ENCODE measurements at places on chromosomes 11 and 22. TPM values are rescaled to one million over a fixed set of nuclear protein-coding genes. Genes with fewer than 3 reads are reported as not detected.
A peak's percentile ranks its signal among the peaks of the same experiment; 100 is the strongest.

GRCh38 chr11:2151500-2152257 is 9.3 kb downstream of the INS start:
- DNase-seq = peak; percentile 83

- DNase-seq = peak; percentile 63
Observed at GRCh38 chr11:70456921-70457532, 58.7 kb downstream of the CTTN start.

GRCh38 chr22:17586831-17587440 is 23.6 kb downstream of the SLC25A18 start:
- no peak for DNase-seq

DNA sequence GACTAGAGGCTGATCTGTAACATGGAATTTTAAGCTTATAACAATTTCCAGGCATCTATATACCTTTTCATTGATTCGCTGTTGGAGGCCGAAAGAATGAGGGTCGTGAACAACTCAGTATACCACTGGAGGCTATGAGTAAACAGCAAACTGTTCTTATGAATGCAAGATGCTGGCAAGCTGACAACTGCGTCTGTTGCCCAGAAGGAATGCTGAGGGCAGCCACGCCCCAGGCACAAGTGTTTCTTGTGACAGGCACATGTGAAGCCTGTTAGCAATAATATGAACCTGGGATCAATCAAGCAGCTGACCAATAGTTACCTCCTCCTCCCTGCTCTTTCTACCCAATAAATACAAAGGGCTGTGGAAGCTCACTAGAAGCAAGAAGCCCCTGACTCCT is 15.3 kb downstream of the RTCB start:
- DNase-seq = no peak

GRCh38 chr11:2212411-2213251 is 41.0 kb upstream of the TH start:
- no peak for DNase-seq

OTOG gene
- not detected for total RNA-seq

DNA sequence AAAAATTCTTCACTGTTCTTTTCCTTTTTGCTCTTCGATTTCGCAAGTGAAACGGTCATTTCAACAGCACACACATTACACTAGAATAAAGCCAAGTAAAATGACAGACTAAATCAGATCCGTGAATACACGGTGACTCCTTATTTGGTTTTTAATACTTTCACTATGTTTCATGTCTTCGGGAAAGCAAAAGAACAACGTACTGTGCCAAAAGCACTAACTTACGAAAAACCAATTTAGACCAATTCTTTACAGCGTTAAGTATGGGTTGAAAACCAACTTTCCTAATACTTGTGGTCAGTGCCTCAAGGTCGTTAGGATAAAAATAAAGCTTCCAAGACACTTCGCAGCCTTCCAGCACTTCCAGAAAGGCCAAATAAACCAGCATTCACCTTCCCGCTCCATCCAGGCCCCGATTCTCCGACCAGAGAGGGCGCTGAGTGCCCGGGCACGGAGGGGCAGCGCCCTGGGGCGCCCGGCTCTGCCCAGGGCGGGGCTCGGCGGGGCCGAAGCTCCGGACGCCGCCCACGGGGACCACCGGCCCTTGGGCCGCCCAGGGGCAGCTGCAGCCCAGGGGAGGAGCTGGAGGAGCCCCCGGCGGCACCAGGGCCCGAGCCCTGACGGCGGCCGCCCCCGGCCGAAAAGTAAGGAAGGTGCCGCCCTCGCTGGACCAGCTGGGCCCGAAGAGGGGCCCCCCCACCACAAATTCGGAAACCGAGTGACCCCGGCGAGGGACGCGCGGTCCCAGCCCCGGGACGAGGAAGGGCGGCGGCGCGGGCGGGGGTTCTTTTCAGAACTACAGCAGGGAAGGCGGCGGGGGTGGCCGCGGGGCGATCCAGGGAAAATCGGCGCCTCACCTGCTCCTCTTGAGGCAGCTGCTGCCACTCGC is 499 bp downstream of the ATL3 start:
- DNase-seq = peak; percentile 69

- no peak for DNase-seq
Observed at GRCh38 chr11:116701297-116701801, 71.4 kb downstream of the BUD13 start.

GRCh38 chr22:39493759-39494158 is 8.3 kb upstream of the MIEF1 start:
- no peak for DNase-seq

KCNJ5 gene
- 0.14 TPM for total RNA-seq

DNA sequence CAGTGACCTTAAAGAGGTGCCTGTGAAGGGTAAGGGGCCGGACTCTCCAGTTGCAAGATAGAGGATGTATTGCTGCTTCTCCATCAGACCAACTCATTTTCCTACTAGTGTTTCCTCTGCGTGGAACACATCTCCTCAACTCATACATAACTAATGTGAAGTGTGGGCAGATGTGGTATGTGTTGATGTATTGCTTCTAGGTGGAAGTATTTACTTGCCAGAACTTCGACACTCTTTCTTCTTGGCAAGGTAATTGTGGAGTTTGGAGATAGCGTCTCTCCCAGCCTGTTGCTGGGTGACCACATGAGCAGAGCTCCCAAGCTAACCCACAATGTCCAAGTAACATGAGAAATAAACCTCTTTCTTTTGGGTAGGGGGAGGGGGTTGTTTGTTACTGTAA is 456.9 kb downstream of the DYNC2H1 start:
- DNase-seq = no peak

RAB36 gene
- total RNA-seq = 0.70 TPM

DNA sequence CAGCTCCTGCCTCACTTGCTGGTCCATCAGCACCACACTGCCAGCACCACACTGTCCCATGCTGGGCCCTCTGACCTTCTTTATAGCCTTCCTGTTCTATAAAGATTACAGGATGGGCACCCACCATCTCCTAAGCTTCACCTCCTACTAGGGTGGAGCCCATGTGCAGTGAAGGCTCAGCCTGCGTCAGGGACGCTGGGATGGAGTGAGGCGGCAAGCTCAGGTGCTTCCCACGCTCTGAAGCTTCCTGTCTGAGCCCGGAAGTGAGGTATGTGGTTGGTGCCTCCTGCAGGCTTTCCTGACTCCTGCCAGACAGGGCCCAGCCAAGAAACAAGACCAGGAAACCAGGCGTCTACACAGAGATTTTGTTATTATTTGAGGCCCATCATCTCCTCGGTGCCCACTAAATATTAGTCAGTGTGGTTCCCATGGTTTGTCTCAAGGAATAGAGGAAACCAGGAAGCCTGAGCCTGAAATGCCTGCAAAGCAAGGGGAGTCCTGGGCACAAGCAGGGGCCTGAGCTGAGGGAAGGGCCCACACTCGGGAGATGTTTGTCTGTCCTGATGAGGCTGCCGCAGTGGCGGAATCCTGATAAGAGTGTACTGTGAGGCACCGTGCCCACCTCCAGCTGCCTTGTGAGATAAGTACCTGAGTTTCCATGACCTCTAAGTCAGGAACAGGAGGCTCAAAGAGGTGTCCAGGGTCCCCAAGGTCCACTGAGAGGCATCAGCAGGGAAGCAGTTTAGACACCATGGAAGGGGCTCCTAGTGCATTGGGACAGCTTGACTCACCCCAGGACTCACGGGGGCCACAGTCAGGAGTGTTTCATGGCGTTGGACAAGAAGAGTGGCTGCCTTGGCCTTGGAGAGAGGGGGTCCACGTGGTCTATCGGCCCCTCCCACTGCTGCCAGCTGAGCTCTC is 22.0 kb downstream of the RSPH14 start:
- peak; percentile 57 for DNase-seq

GLB1L3 gene
- total RNA-seq = not detected

DNA sequence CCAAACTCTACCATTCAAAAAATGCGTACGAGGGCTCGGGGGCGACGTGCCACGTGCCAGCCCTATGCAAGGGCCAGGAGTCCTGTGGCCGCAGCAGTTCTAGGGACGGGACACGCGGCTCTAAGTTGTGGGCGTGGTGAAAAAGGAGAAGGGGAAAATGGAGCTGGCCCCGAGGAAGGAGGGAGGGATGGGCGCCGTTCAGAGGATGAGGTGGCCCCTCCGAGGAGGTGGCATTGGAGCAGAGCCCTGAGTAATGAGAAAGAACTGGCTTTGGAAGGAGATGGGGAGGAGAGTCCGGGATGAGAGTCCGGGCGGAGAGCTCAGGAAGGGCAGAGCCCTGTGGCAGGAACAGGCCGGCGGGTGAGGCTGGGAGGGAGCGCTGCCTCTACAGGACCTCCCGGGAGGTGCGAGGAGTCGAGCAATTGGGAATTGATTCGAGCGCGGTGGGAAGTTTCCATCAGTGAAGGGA is 21.0 kb downstream of the OTUB1 start:
- DNase-seq = peak; percentile 16

SPINDOC gene
- total RNA-seq = 14.3 TPM

GRCh38 chr11:23947883-23948282 is 549.0 kb upstream of the LUZP2 start:
- no peak for DNase-seq

DNA sequence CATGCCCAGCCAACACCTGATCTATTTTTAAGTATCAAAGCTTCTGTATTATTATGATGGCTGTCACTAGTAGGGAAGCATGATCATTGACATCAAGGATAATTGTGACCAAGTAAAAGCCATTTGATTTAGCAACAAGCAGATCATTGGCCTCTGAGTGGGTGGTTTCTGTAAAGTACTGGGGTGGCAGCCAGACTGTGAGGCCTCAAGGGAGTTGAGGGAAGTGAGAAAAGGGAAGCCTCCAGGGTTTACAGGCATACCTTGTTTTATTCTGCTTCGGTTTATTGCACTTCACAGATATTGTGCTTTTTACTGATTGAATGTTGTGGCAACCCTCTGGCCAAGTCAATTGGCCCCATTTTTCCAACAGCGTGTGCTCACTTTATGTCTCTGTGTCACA is 60.1 kb downstream of the PRR5L start:
- no peak for DNase-seq

ARHGAP8 gene
- not detected for total RNA-seq

DNA sequence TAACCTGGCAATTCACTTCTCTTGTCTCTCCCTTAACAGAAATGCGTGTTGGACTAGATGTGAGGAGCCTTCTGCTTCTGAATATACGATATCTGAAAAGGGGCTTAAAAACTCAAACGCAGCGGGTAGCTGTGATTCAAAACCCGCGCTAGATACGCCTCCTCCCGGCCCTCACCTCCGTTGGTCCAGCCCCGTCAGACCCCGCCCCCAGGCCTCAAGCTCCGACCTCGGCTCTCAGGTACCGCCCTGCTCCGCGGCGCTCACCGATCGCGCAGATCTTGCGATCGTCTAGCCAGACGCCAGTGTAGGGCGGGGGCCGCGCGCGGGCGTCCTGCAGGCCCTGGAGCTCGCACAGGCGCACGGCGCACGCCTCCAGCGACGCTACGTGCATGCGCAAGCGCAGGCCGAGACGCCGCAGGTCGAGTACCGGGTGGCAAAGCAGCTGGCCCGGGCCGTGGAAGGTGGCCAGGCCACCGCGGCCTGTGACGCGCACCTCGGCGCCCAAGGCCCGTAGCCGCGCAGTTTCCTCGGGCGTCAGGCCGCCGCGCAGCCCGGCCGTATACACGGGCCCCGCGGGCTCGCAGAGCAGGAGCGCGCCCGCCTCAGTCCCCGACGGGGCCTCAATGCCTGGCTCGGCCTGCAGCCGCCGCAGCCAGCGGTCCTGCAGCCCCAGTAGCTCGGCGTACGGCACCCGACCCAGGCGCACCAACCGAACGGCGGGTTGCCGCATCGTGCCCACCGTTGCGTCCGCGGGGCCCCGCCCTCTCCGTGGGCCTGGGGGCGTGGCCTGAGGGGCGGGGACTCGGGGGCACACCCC is at the start of gene LIPT2:
TSS of gene LIPT2 (minus strand) at position 751 of the 817 bp plus-strand sequence. CDS start at position 730, 21 bp downstream.
- peak; percentile 98 for DNase-seq

RIC3 gene
- total RNA-seq = not detected

- no peak for DNase-seq
Observed at GRCh38 chr22:46219636-46220035, 30.5 kb downstream of the CDPF1 start.

GRCh38 chr22:46586123-46586519 is 34.1 kb upstream of the GRAMD4 start:
- no peak for DNase-seq

PKNOX2 gene
- not detected for total RNA-seq

DNA sequence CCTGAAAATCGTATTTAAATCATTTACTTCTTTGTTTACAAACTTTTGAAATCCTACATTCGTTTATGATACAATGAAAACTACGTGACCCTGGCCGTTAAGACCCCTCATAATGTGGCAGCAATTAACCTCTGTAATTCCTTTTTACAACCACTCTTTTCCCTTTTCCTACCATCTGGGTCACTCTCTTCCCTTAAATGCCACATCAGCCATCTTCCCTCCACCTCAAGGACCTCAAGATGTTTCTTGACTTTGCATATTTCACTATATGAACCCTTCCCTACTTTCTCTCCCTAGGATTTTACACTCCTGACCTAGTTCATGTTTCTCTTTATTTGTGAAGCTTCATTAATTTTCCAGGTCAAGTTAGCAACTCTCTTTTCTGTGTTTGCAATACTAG is 26.8 kb downstream of the OR2AG2 start:
- no peak for DNase-seq

DNA sequence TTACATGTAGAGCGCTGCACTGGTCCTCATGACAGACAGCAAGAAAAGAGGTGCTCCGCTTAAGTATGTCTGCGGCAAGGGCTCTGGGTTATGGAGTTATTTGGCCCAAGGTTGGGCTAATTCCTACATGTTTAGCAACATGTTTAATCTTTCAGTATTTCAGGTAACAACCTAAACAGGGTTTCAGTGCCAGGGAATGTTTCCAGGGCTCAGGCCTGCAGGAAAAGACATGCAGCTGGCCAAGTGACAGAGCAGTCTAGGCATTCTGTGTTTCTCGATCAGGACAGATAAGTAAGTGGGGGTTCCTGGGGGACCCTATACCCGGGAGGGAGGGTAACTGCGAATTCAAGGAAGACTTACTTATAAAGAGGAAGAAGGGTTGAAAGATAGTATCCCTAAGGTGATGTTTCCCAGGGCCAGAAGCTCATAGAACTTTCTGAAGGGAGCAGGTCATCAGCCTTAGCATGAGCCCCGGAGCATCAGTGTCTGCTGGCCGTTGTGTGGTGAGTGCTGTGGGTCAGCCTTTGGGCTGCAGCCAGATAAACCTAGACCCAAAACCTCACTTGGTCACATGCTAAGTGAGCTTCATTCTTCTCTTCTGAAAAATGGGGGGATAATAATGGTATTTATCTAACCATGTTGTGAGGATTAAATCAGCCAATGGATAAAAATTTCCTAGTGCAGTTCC is 18.4 kb downstream of the KCNJ5 start:
- DNase-seq = peak; percentile 30

NCAM1 gene
- total RNA-seq = 2.2 TPM

DNA sequence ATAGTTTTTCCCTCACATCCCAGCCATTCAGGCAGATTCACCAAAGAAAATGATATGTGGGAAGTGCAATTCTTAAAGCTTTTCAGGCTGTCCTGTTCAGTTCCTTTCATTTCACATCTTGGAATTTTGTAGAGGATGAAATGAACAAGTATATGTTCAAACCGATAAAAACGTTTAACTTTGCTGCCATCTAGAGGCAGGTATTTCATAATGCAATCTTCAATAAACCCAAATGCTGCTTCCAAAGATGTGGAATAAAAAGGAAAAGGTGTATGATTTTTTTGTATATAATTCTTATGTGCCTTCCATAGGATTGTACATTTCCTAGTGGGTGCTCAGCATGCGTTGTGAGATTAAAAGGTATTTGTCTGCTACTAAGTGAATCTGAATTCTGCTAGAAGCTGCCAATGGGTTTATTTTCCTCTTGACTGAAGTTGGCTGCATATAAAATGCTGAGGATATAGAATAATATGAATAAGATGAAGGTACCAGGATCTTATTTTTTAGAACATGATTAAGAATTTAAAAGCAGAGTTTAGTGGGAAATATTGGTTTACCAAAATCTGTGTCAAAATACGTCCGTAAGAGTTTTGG is 199.3 kb downstream of the PGR start:
- peak; percentile 77 for DNase-seq

- peak; percentile 75 for DNase-seq
Observed at GRCh38 chr11:45771193-45771565, 33.8 kb upstream of the SLC35C1 start.

GRCh38 chr22:37638391-37639069 is 939 bp upstream of the SH3BP1 start:
- no peak for DNase-seq
